ENCODE measurements at places on chromosomes 6 and 20.

- no peak for DNase-seq
Measured at GRCh38 chr6:35223396-35223795, 9.6 kb downstream of the SCUBE3 start.

GRCh38 chr6:110609101-110609500, 132.7 kb upstream of the SLC22A16 start:
- no peak for DNase-seq

- no peak for DNase-seq
Measured at GRCh38 chr6:55379895-55380294, 52.6 kb downstream of the GFRAL start.

- no peak for DNase-seq
Measured at GRCh38 chr6:88662653-88663174, 300.7 kb downstream of the RNGTT start.

DNA sequence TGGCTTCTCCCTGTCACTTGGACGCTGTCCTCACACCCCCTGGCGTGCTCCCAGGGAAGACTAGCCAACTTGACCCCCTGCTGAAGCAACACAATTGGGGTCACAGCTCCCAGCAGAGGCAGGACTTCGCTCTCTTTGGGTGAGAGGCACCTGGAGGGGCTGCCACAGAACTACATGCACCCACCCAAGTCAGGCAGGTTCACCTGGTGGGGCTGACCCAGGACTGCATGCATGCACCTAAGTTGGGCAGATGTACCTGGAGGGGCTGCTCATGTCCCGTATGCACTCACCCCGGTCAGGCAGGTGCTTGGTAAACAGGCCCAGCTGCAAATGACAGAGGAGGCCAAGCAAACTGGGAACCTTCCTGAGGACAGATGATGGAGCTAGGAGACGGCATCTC, 154.3 kb upstream of the RPS6KA2 start:
- no peak for DNase-seq

DNA sequence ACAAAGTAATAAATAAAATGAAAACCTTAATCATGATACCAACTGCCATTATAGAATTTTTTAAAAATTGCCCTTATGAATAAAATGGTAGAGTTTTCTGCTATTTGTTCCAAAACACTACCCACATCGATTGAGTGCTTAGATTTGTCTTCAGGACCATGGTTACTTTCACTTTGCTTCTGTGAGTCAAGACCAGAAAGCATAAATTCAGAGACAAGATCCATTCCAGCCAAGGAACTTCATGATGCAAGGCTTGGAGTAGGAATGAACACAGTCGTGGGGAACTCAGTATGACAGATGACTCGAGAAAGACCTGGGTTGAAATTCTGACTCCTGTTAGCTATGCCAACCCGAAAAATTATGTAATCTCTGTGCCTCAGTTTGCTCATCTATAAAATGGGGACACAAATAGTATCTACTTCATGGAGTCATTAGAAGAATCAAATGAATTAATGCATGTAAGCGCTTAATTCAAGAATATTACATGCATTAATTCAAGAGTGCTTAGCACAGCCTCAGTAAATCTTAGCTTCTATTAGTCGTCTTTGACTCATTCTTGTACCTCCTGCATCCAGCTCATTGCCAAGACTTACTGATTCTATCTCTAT, 72.5 kb upstream of the MYLIP start:
- DNase-seq, result no peak

DNA sequence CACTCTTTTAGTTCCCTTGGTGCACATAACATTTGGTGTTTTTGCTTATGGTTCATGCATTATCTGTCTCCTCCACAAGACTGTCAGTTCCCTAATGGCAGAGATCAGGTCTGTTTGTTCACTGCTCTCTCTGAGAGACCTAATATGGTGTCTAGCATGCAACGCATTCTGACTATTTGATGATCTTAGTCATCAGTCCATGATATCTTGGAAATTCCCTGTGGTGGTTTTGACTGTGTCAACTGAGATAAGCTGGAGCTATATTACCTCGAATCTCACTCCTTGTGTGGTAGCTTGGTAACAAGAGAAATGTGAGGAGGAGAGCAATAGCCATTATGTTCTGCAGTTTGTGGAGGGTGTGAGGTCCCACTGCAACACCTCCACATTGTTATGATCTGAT, 229.8 kb downstream of the FRK start:
- DNase-seq, result no peak

DNA sequence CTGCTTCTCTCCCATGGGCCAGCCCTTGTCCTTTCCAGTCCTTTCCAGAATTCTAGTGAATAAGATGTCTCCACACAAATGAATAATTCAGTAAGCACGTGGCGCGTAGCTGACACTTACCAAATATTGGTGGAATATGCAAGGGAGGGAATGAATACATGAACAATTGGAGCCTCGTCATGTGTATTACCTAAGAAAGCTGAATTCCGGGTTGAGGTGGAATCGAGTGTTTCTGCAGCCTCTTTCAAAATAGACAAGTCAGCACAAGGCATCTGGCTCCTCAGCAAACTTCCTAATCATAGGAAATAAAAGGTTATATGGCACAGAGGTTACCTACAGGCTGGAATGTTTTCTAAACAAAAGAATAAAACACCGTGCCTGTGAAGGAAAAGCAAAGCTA, 47.0 kb upstream of the NT5E start:
- DNase-seq, result no peak

- no peak for DNase-seq
Measured at GRCh38 chr20:4999788-5000187, 1.5 kb downstream of the SLC23A2 start.

DNA sequence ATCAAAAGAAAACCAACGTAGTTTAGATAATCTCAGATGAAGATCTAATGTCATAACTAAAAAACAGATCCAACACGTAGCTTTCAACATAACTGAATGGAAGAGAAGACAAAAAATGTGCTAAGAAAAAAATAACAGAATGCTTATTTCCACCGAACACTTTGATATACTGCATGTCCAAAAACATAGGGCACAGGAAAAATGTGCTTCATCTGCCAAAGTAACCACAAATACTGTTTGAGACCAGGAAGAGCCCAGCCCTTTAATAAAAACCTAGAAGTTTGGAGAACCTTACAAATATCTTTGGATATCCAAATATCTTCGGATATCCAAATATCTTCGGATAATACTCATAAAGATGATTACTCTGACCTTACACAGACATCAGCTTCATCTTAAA, 19.8 kb downstream of the LAMA4 start:
- no peak for DNase-seq

- DNase-seq, result no peak
Measured at GRCh38 chr6:169312658-169313346, 59.2 kb upstream of the THBS2 start.

GRCh38 chr6:153162646-153163045, 31.6 kb upstream of the RGS17 start:
- DNase-seq, result no peak

DNA sequence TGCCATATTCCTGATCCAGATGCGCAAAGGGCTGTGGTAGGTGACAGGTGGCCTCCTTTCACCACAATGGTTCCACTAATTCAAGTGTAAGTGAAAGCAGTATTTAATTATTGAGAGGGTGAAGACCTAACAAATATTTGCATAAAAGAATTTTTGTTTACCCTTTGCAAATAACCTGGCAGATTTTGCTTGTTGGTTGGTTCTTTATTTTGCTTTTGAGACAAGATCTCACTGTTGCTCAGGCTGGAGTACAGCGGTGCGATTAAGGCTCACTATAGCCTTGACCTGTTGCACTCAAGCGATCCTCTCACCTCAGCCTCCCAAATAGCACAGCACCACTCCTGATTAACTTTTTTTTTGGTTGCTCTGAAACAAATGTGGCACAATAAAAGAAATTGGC, 49.2 kb downstream of the PCNA start:
- DNase-seq, result no peak

DNA sequence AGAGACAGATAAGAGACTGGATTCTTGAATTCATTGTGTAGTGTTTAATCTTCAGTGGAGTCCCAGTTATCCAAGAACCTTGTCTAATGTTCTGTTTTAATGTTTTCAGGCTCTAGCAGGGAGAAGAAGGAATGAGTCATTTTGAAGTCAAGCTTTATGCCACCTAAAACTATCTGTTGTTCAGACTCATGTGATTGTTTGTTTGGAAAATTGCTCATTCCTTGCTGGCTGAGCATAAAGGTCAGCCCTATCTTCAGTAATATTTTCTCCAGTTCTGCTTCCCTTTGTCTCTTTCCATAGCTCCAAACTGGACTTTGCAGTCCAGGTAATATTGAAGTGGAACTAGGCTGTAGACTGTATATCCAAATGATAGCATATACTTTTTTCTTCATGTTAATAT, 34.2 kb downstream of the CLVS2 start:
- DNase-seq, result no peak

DNA sequence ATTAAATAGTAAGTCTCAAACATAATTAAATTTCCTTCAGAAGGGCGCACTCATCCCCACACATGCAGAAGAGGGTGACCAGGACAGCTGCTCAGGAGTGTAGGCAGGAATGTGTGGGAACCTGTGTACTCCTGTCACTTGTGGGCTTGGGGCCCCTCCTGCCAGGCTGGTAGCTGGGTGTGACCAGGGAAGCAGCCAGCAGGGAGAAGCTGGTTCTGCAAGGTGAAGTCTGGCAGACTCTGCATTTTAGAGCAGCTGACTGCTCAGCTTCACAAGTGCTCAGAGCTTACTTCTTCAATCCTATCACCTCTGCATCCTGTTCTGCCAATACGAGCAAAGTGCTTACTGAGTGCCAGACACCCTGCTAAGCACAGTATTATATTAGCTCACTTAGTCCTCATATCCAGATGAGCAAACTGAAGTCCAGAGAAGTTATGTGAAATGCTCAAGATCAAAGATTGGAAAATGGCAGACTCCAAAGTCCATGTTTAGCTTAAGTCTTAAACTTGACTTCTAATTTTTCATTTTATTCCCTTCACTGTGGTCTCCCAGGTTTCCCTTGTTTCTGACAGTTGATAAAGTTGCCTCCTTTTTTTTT, 27.9 kb downstream of the ELMO2 start:
- no peak for DNase-seq

DNA sequence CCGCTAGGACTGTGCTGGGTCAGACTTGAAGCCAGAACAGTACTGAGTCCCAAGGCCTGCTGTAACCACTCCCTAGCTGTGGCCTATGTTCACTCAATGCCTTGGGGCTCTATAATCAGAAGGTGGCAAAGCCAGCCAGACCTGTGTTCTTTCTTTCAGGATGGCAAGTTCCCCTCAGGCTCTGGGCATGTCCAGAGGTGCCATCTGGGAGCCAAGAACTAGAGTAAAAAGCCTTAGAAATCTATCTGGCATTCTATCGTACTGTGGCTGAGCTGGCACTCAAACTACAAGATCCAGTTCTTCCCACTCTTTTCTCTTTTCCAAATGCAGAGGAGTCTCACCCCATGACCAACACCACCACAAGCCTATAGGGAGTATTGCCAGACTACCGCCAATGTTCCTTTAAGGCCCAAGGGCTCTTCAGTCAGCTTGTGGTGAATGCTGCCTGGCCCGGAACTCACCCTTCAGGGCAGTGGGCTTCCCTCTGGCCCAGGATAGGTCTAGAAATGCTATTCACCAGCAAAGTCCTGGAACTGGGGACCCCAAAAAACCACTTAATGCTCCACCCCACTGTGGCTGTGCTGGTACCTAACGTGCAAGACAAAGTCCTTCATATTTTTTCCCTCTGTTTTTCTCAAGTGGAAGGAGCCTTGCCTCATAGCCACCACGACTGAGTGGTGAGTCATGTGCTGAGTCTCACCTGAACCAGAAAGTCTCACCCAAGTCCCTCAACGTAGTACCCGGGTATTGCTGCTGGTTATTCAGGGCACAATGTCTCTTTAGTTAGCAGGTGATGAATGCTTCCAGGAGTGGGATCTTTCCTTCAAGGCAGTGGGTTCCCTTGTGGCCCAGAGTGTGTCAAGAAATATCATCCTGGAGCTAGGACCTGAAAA, 8.6 kb upstream of the SIRPB2 start:
- no peak for DNase-seq

Measured in neuronal stem cell (in vitro differentiated cells).